Esophagus muscularis mucosa (tissue), 4 donors: ENCODE measurements at places on chromosomes 6 and 20. TPM values are rescaled to one million over a fixed set of nuclear protein-coding genes. Genes with fewer than 3 reads are reported as not detected.

- DNase-seq = no peak
Measured at GRCh38 chr6:84772428-84773132, 8.2 kb upstream of the TBX18 start.

DNA sequence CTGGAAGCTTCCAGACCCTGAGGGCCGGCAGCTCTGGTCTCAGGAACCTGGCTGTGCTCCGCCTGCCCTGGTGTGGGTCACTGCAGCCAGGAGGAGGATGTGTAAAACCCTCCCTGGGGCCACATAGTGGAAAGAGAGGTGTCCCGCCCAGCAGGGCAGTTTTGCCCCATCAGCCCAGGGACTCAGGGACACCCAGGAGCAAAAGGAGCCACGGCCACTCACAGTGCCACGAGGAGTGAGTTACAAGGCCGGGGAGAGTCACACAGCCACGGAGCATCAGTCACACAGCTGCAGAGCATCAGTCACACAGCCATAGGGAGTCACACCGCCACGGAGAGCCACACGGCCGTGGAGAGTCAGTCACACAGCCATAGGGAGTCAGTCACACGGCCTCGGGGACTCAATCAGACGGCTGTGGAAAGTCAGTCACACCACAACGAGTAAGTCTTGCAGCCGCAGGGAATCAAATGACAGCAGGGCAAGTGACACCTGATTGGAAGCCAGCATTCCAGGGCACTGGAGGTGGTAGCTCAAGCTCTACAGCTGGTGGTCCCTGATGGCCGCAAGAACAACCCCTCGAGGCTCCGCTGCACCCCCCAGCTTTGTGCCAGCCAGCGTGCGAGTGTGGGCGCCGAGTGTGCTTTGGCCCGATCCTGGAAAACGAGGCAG lies 60.9 kb downstream of the DLL1 start:
- DNase-seq = no peak

GRCh38 chr6:158499601-158500000 lies 60.3 kb upstream of the TMEM181 start:
- DNase-seq = no peak

- DNase-seq = no peak
Measured at GRCh38 chr6:142361779-142362750, 60.3 kb downstream of the ADGRG6 start.

- DNase-seq = no peak
Measured at GRCh38 chr20:48789185-48789668, 38.6 kb downstream of the PREX1 start.

Gene TNFRSF6B
- total RNA-seq = 67.8 TPM

Gene TULP1
- total RNA-seq = not detected

Gene DCDC2
- total RNA-seq = not detected

Gene ENPP4
- 19.0 TPM for total RNA-seq
